Sigmoid colon (tissue), 7 donors: ENCODE measurements at places on chromosomes 2 and 18. TPM values are rescaled to one million over a fixed set of nuclear protein-coding genes. Genes with fewer than 3 reads are reported as not detected.

GRCh38 chr2:33680644-33681363 lies 81.7 kb upstream of the FAM98A start:
- DNase-seq, result no peak
- H3K36me3 ChIP-seq, result no peaks in the 10 kb centered on the region
- H3K27me3 ChIP-seq, result no peaks in the 10 kb centered on the region

- no peaks in the 10 kb centered on the region for H3K4me1 ChIP-seq
- DNase-seq, result no peak
- H3K27me3 ChIP-seq, result no peaks in the 10 kb centered on the region
- no peak overlapping the region for H3K27ac ChIP-seq
These were observed 38.5 kb upstream of the KLF11 start for GRCh38 chr2:10004836-10005235.

DNA sequence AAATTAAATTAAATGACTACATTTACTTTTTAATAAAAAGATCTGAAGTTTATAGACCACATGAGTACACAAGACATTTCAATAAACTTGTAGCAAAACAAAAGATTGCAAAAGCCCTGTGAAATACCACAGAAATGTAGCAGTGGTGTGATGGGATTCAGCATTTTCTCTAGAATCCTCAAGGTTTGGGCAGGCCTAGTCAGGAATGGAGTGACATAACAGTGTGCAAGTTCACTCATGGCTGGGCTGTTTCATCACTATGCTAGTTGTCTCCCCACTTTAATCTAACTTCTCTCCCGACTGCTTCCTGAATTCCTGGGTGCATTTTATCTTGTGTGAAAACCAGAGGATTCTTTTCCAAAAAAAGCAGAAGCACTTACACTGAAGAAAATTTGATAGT lies 1089.9 kb upstream of the DDX18 start:
- no peak for DNase-seq
- H3K36me3 ChIP-seq, result no peaks in the 10 kb centered on the region
- H3K27ac ChIP-seq, result no peak overlapping the region
- H3K4me3 ChIP-seq, result no peak overlapping the region

The SLC5A7 gene
- 0.79 TPM for polyA plus RNA-seq

The RUFY4 gene
- 0.73 TPM for polyA plus RNA-seq

The PDE11A gene
- not detected for polyA plus RNA-seq
